NCI-H1105 treated with DMSO at 0.1 percent for 48 hours (cell line): ENCODE measurements at places on chromosomes 4 and X.

GRCh38 chr4:158192439-158193158 is 17.7 kb upstream of the TMEM144 start:
- no peak for DNase-seq

- no peak for DNase-seq
Observed at GRCh38 chr4:158861766-158862165, 92.9 kb downstream of the FNIP2 start.

DNA sequence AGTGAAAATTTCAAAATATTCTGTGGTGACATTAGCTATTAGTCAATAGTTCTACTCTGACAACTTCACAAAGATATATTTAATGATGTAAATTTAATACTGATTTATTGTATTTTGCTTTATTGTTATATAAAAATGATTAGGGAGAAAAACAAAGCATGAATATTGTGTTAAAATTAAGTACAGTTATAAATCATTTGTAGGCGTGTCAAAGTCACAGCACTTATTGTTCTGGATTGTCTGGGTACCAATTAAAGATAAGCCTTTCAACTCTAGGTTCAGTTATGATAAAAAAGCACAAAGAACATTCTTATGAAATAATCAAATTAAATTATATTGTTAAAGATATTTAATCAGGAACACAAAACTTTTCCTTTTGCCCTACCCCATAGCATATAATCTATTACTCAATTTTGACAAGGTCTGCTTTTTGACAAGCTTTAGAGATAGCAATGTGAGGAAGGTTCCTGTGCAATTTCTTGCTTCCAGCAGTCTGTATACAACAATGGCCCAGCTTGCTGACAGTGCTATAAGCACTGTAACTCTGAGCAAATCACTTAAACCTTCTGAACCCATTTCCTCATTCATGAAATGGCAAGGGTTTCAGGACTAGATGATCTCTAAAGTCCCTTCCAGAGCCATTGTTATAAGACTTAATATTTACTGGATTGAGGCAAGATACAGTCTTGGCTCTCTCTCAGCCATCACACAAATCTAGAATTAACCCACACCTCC is 910.3 kb upstream of the LCORL start:
- no peak for DNase-seq

DNA sequence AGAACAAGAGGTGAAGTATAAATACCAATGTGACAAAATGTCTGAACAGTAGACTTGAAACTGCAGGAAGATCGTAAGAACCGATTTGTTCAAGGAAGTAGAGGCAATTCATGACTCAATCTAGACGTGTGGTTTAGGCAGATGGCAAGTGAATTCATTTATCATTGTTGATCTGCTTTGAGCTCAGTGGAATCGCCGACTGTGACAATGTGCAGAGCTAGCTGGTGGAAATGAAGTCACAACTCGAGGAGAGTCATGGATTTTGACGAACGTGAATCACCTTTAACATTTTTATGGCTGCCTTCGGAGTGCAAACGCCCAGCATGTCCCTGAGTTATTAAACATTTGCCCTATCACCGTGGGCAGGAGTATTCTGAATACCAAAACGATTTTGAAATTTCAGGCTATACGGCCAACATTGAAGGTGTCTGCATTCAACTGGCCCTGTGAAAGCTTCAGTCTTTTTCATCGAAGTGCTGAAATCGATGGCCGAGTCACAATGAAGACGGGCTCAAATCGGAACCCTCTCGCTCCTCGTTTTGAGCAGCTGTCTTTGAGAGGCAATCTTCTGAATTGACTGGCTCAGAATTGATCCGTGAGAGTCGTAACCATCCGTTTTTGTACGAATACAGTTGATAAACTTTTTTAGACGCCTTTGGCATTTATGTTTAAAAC is 689 bp upstream of the OGT start:
- DNase-seq: no peak

- no peak for DNase-seq
Observed at GRCh38 chr4:153341575-153342090, 2.9 kb upstream of the MND1 start.

- DNase-seq: no peak
Observed at GRCh38 chr4:116389139-116389538, 696.2 kb downstream of the TRAM1L1 start.

DNA sequence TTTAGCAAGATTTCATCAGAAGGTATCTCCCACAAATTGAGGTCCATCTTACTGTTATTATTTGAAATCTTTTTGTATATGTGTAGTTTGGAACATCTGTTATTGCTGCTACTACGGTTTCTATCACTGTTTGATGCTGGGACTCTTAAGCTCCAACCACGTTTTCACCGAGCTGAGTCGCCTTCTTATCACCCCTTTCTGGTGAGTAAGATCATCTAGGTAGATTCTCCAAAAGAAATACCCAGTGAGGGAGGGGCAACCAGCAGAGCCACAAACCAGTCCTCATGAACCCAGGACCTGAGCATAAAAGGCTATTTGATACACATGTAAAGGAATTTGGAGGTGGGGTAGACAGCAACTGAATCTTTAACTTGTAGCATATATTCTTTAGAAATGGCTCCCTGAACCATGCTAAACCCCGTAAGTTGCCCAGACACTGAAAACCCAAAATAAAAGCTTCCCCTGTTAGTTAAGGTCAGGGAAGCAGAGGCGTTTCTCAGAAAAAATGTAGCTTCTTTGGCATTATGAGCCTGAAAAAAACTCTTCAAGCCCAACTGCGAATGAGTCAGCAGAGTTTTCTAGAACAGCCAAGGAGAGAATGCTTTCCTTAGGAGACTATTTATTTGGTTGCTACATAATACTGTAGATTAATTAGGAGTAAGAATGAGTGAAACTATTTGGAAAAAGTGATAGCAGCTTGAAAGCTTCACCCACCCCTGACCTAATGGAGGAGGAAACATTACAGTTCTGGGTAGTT is 53.8 kb upstream of the ATXN3L start:
- no peak for DNase-seq

- no peak for DNase-seq
Observed at GRCh38 chrX:52979568-52979967, 21.2 kb upstream of the FAM156A start.

GRCh38 chrX:65828599-65828998 is 161.1 kb downstream of the MSN start:
- DNase-seq: no peak

DNA sequence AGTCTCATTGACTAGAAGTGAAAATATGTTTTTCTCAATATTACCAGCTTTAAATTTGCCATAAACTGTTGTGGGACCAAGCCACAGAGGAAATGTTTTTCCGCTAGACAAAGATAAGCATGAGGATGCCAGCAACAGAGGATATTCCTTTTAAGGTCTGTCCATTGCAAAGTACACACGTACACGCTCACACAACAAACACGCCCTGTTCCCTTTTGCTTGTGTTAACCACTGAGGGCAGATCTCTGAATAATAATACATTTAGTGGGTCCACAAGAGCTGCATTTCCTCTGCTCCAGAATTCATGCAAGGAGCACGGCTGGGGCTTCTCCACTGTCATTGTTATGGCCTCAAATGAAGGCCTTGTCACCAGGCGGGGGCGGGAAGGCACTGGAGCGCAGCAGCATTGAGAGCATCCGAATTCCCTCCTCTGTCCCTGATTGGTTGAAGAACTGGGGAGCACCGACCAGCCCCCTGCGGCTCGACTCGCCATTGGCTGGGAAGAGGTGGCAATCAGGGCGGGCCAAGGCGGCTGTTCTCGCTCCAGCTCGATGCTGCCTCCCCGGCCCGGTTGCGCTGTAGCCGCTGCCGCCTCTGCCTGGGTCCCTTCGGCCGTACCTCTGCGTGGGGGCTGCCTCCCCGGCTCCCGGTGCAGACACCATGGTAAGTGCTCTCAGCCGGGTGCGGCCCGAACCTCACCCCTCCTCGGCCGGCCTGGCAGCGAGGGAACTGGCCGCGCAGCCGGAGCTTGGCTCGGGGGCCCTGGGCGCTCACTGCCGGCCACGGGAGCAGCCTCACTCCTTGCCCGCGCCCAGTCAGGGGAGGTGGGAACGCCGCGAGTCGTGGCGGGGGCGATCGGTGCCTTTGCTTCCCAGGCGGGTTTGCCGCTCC is at the start of gene GUCY1B1:
Gene GUCY1B1 (plus strand): TSS at position 541 of the 891 bp plus-strand sequence. CDS start 120 bp downstream, at position 661.
- DNase-seq: peak; percentile 59

GRCh38 chr4:2786794-2787229 is 6.1 kb upstream of the SH3BP2 start:
- DNase-seq: no peak

DNA sequence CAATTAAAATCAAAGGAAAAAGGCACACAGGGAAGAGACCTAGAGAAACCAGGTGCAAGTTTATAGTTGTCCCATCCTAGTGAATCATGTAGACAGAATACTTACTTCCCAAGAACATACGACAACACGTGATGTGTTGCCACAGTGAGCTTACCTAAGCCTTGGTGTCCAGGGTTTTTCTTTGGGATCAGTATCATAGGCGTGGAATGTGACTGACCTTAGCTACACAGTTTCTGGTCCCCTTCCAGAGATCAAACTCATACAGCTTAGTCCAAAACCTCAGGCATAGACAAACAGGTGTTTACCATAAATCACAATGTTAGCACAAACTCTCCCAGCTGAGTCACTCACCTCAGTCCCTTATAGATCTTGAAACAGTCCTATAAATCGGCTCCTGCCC is 17.7 kb downstream of the SLC25A31 start:
- DNase-seq: no peak

- no peak for DNase-seq
Observed at GRCh38 chrX:31228909-31229308, 157.1 kb upstream of the FTHL17 start.

GRCh38 chrX:70196961-70197720 is 19.9 kb downstream of the DGAT2L6 start:
- DNase-seq: peak; percentile 36

GRCh38 chr4:108763226-108763593 is 357 bp upstream of the ETNPPL start:
- DNase-seq: no peak

- DNase-seq: no peak
Observed at GRCh38 chr4:22674700-22675099, 18.0 kb upstream of the GBA3 start.

GRCh38 chr4:25358515-25359275 is 18.4 kb upstream of the ANAPC4 start:
- no peak for DNase-seq

GRCh38 chr4:24102621-24103020 is 212.8 kb upstream of the PPARGC1A start:
- no peak for DNase-seq

DNA sequence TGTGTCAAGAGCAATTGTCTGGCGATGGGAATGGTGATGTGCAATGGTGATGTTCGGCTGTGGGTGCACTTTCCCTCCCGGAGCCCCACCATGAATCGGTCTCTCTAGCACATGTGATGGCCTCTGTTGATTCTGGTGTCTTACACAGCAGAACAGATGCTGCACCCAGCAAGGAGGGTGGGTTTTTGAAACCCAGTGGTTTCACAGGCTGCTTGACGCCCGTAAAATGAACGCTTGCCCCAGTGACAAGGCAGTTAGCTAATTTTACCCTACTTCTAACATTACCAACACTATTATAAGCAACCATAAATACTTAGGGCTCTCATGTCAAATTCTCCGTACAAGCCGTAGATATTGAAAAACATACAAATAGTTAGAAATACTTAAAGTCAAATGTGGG is 5.9 kb upstream of the ANOS1 start:
- no peak for DNase-seq

DNA sequence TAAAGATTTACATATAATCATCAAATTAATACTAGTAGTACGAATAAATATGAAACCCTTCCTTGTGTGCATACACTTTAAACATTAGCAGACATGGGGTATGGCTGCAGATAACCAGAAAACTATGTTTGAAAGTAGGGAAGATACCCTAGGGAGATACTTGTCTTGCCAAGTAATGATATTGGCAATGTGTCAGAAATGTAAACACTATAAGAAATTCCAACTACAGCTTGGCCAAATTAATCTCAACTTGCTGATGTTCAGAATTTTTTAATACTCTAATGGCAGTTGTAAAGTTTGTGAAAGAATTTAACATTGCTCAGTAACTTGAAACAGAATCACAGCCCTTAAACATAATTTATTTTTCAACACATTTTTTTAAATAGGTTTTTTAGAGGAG is 27.4 kb upstream of the HPGD start:
- DNase-seq: no peak

DNA sequence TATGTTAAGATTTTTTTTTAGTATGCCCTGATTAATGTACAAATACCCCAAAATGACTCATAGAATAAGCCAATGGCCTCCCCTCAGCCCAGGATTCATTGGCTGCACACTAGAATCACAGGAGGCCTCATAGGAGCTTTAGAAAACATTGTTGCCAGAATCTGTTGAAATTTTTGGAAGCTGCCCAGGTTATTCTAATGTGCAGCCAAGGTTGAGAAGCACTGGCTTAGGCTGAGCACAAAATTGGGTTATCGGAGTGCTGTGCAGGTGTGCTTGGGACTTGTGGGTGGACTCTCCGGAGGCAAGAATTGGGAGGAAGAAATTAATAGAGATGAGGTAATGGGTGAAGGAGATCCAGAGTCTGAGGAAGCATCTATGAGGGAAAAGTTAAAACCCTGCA is 41.3 kb upstream of the VCX start:
- no peak for DNase-seq

DNA sequence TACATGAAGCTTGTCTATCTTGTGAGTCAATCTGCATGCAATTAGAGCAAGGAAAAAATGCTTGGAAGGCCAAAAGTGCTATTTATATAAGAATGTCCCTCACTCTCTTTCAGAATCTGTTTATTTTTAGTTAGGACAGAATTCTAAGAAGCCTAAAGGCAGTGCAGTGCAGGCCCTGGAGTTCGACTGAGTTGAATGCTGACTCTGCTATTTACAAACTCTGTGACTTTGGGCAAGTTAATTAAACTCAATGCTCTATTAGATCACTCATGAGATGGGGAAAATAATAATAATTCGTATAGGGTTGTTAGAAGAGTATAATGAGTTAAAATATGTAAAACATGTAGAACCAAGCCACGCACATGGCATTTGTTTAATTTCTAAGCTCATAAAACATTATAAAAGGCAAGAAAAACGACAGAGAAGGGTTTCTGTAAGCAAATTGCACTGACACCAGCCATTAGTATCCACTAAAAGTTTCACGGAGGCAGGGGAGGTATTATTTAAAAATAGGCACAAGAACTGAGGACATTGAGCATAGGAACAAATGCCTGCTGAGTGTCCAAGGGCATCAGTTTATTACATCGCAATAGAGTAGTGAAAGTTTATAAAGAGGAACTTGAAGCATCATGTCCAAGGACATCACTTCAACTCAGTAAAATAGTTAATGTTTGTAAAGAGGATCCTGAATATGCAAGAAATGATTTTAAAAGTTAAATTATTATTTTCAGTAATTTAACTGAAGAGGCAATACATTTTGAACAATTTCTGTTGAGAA is 115.0 kb upstream of the INPP4B start:
- DNase-seq: no peak

DNA sequence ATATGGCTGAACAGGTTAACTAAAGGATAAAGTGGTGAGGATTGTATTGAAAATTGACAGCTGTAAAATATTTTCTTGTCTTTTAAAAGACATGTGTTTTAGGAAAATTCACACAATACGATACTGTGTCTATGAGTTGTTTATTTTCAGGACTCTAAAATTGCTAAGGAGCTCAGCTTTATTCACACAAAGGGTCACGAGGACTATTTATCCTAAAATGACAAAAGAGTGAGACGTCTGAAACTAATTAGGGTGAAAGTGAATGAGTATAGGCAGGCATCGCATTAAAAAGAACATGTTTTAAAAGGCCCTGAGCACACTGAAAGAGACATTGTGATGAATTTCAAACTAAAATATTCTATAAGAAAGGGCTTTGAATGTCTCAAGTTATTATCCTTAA is 304.7 kb downstream of the SH2D1A start:
- no peak for DNase-seq

- no peak for DNase-seq
Observed at GRCh38 chr4:48654015-48654664, 125.9 kb downstream of the FRYL start.

GRCh38 chrX:11239230-11239629 is 54.0 kb upstream of the AMELX start:
- DNase-seq: no peak
